ENCODE measurements at places on chromosomes 6 and 20.

GRCh38 chr20:50356525-50356885 lies 153.7 kb upstream of the PTPN1 start:
- no peak for DNase-seq

GRCh38 chr6:166927935-166928643 lies 28.3 kb downstream of the RNASET2 start:
- DNase-seq: no peak

DNA sequence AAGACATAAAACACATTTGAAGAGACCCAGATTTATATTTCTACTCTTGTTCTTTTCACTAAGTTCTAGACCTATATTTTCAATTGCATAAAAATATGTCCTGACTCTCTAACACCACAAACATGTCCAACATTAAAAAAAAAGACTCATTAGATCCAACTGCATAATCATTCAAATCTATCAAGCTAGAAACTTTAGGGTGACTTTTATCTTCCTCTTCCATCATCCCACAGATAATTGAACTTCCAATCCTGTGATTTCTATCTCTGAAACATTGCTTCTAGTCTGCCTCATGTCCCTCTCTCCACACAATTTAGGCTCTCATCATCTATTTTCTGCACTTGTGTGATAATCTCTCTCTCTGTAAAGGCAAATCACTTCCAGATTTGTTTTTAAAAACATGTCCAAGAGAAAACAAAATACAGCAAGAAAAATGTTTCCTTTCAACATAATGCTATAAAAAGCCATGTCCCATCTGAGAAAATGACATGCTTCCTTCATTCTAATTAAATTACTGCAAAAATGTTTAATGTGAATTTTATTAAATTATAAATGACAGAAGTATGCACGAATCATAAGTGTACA lies 615.9 kb downstream of the RNF144B start:
- DNase-seq: no peak

GRCh38 chr6:132931936-132932514 lies 117.7 kb downstream of the RPS12 start:
- peak; percentile 92 for DNase-seq

- no peak for DNase-seq
Measured at GRCh38 chr20:33900521-33901131, 89.5 kb downstream of the CHMP4B start.

DNA sequence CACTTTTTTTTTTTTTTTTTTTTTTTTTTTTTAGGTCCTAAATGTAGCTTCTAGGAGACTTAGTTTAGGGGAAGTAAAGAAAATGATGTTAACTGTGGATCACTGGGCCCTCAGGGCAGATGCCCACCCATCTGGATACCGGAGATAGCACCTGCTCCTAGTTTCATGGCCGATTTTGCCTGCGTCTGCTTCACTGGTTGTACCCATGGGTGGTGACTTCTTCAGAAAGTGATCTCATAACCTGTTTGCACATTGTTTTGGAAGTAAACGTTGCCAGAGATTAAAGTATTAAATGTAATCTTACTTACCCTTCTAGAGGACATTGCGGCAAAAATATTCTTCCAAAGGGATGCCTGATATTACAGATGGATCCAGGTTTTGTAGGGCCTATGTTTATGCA lies 79.8 kb upstream of the SGK1 start:
- DNase-seq: no peak

DNA sequence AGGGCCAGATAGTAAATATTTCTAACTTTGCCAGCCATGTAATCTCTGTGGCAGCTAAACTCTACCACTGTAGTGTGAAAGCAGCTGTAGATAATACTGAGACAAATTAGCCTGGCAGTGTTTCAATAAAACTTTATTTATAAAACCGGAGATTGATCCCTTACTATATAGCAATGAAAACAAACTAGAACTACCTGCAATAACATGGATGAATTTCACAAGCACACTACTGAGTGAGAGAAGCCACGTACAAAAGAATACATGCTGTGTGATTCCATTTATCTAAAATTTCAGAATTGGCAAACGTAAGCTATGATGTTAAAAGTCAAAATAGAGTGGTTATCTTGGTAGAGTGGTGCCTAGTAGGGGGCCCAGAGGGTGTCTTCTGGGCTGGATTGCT lies 198.7 kb upstream of the SGK1 start:
- DNase-seq: no peak

- DNase-seq: no peak
Measured at GRCh38 chr20:50004229-50004628, 21.4 kb downstream of the SNAI1 start.

DNA sequence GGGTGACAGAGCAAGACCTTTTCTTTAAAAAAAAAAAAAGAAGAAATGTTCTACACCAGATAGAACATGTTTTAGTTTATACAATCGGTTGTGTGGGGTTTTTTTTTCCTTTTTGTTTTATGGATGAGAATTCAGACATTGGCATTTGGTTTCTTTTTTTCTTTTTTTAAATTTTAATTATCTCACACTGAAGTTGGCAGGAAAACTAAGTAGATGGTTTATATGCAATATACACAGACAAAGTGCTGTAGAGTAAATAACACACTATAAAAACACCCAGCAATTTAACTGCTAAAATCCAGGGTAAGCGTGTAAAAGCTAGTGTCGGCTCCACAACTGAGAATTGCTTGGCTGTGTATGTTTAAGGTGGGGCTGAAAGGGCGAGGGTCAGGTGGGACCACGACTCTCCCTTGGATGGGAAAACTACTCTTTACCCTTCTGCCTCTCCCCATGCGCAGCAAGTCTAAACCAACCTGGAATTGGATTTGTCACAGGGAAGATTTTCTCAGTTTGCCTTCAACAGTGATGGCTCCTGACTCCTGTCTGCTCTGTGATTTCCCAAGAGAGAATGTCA lies 147.1 kb upstream of the MARCKS start:
- DNase-seq: no peak

DNA sequence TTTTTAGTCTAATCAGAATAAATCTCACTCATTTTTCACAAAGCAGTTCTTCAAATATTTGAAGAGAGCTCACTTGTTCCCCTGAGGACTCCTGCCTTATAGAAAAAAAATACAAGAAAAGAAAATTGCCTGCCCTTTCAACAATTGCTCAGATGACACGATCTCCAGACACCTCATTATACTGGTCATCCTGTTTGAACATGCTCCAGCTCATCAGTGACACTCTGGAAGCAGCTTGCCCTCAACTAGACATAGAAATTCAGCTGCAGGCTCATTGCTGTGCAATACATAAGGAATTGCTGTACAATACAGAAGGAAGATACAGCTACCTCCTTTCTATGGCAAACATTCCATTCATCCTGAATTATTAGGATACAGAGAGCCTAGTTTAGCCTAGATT lies 73.1 kb downstream of the OPN5 start:
- DNase-seq: no peak

DNA sequence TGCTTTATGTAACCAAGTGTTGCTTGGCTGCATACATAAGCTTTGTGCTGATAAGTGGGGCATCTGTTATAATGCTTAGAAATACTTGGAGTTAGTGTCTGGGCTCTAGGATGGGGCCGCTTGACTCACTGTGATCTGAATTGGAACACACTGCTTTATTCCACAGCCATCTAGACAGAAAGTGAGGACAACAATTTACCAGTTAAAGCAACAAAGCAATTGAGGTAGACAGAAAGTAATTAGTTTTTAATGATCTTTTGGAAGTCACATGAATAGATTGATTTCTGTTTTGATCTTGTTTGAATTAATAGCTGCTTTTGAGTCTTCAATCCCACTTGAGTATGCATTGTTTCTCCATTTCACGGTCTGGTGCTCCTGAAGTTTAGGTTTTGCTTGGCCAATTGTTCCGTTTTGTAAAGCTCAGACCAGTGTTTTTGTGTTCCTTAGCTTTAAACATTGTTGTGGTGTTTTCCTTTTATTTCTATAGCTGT lies 157.5 kb downstream of the TRMT11 start:
- DNase-seq: no peak

- DNase-seq: no peak
Measured at GRCh38 chr20:57526885-57527460, 2.0 kb upstream of the CTCFL start.

DNA sequence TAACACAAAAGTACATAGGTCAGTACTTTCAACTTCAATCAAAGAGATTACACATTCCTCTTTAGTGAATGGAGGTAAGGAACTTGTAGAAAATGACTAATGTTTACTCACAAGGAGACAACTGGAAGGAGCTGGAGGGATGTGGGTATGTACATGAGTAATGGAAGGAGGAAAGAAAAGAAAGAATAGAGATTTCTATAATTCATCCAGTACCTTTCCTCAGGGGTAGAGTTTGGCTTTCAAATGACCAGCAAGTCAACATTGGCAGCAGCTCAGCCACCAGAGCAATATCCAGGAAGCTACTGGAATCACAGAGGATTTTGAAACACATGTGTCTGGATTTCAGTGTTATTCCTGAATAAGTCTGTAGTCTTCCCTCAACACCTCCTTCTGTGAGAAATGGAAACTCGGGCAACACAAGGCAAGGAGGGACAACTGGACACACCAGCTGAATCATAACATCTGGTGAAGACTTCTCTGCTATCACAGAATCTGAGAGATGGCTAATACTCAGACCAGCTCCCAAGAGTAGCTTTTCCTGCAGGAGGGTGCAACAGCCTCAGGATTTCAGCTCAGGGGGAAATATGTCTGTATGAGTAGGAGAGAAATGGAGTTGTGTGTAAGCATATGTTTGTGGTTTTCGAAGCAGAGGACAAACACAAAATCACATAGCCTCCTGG lies 98.8 kb downstream of the HAO1 start:
- peak; percentile 92 for DNase-seq

- peak; percentile 78 for DNase-seq
Measured at GRCh38 chr6:9116026-9116425, 680.7 kb upstream of the SLC35B3 start.

DNA sequence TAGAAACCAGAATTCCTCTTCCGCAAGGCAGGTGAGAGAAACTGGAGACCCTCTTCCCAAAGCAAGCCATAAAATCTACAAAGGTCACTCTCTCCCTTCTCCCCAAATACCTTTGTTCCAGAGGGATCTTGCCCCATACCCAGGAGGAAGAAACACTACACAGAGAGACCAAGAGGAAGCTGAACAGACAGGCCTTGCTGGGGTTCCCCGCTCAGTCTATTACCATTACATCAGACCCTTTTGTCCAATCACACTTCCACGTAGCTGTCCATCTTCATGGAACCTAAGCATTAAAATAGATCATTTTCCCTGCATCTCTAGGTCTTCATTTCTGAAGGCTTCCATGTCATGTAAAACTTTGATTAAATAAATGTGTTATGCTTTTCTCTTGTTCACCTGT lies 32.1 kb downstream of the METTL24 start:
- DNase-seq: no peak

DNA sequence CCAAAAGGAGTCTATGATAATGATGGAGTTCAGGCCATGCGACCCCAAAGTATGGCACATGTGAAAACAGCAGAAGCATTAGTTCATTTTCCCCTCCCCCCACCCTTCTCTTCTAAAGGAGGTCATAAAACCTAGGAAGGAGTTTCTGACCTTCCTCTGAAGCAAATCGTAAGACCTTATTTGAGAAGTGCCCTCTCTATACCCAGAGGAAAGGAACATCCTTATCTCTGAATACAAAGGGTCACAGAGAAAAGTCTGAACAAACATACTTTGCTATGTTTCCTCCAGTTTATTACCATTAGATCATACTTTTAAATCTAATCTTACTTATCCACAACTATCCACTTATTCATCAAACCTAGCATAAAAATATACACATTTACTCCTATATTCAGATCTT lies 48.6 kb downstream of the SLX4IP start:
- no peak for DNase-seq

- no peak for DNase-seq
Measured at GRCh38 chr20:50727792-50728485, 3.4 kb upstream of the PARD6B start.

DNA sequence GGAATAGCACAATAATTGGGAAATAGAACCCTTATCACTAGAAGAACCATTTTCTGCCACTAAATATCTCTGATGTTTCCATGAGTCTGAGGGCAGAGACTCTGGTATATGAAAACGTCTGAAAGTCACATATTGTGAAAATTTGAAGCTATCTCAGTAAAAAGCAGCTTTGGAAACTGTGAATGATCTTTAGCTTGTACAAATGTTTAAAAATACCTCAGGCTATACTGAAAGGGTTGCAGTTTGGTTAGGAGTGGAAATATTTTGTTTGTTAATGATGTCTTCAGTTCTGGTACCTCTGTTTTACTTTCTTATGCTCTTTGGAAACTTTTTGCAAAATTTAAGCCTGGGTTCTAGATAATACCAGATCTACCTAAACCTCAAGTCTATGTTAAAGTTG lies 135.0 kb downstream of the SLC16A10 start:
- DNase-seq: no peak

DNA sequence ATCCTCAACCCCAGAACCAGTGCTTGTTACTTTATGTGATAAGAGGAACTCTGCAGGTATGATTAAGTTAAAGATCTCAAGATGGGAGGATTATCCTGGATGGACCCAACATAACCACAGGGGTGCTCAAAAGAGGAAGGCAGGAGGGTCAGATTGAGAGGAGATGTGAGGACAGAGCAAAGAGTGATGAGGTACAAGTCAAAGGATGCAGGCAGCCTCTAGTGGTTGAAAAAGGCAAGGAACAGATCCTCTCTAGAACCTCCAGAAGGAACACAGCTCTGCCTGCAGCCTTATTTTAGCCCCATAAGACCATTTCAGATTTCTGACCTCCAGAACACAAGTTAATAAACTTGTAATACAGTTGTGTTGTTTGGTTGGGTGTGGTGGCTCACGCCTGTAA lies 41.2 kb downstream of the PDSS2 start:
- DNase-seq: peak; percentile 27

DNA sequence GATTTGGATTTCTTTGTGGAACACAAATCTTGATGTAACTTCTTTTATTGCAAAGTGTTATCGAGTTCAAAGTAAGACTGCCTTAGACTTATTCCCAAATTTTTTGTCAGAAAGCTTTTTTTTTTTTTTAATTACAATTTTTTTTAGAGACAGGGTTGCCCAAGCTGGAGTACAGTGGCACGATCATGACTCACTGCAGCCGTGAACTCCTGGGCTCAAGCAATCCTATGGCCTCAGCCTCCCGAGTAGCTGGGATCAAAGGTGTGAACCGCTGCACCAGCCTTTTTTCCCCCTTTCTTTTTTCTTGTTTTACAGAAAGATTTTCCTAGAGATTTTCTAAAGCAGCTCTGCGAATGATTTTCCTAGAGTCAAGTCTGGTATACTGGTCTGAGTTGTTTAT lies 2.8 kb downstream of the RIOK1 start:
- peak; percentile 44 for DNase-seq

- peak; percentile 98 for DNase-seq
Measured at GRCh38 chr20:25525867-25526266, 59.5 kb downstream of the NINL start.

- DNase-seq: no peak
Measured at GRCh38 chr6:167113047-167113754, 9.7 kb upstream of the CCR6 start.
